ENCODE measurements at places on chromosomes 13 and 19. TPM values are rescaled to one million over a fixed set of nuclear protein-coding genes. Genes with fewer than 3 reads are reported as not detected.

The SLC10A2 gene
- total RNA-seq = not detected

The TEX30 gene
- total RNA-seq = 14.2 TPM

The CYP2F1 gene
- total RNA-seq = not detected

The ZNF628 gene
- 0.86 TPM for total RNA-seq

The POLR1D gene
- total RNA-seq = 57.9 TPM

The HIPK4 gene
- under 0.01 TPM for total RNA-seq

The ZNF492 gene
- total RNA-seq = 0.32 TPM

The CEACAM19 gene
- total RNA-seq = 2.6 TPM

The ZNF85 gene
- total RNA-seq = 5.5 TPM

The MIR17HG gene
- total RNA-seq = 3.2 TPM

The ZNF571 gene
- total RNA-seq = 2.6 TPM
